ENCODE measurements at places on chromosomes 2 and 18. TPM values are rescaled to one million over a fixed set of nuclear protein-coding genes. Genes with fewer than 3 reads are reported as not detected.

GAL3ST2 gene
- 0.33 TPM for total RNA-seq

NEU4 gene
- total RNA-seq, result 52.7 TPM

DNA sequence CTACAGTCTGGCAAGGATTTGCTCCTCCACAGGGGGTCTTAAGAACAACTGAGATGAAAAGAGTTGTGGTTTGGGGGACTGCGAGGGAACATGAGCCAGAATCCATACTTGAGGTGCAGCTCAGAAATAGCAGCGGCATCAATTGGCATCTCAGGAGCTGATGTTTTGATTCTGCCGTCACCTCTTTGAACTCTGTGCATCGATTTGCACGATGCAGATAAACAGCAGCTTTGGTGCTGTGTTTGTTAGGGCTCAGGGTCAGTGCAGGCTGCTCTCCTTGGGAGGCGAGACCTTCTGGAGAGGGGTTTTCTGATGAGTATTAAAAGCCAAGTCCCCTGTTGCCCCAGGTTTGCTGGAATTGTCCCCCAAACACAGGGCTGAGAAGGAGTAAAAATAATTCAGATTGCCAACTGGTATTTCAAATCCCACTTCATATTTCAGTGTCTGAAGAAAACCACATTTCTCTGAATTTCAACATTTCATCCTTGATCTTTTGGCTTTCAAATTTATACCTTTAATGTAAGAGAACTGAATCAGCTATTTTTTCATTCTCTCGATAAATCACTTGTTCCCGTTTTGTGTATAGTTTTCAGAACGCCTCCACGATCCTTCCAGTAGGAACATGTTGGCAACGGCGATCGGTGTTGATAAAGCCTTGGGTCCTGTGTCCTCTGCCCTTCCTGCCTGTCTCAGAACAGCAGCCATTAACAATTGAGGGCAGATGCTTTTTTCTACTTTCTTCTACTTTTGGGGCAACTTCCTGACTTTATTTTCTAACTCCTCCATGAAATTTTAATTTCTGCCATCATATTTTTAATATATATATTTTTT lies 65.0 kb downstream of the RAB31 start:
- no peak for DNase-seq

ATP6V1C2 gene
- 0.08 TPM for total RNA-seq

TRABD2A gene
- total RNA-seq, result 10.3 TPM

Measured in liver (tissue), 10 donors.